Frontal cortex (tissue), 4 donors: ENCODE measurements at places on chromosomes 4 and X. TPM values are rescaled to one million over a fixed set of nuclear protein-coding genes. Genes with fewer than 3 reads are reported as not detected.

Gene PSMD10
- total RNA-seq = 124 TPM

Gene CXCL8
- 0.41 TPM for total RNA-seq

Gene PCDH10
- 110 TPM for total RNA-seq

Gene SCFD2
- 17.5 TPM for total RNA-seq

Gene GAGE12E
- total RNA-seq = not detected

Gene CSAG1
- total RNA-seq = not detected

Gene SMAD1
- total RNA-seq = 22.8 TPM

Gene NUDT11
- total RNA-seq = 115 TPM

Gene PPID
- total RNA-seq = 28.9 TPM

Gene PABPC1L2A
- total RNA-seq = 1.6 TPM

Gene TMPRSS11A
- not detected for total RNA-seq

Gene HMGB2
- total RNA-seq = 22.0 TPM

Gene HSD17B13
- total RNA-seq = 0.41 TPM

Gene CT47B1
- not detected for total RNA-seq

Gene GABRE
- total RNA-seq = 0.82 TPM

Gene SLC16A2
- total RNA-seq = 13.0 TPM

Gene ZNF518B
- total RNA-seq = 107 TPM

Gene TRIM60
- total RNA-seq = not detected

Gene SPACA5B
- total RNA-seq = not detected

Gene SEC24B
- 26.1 TPM for total RNA-seq

Gene PF4V1
- 0.41 TPM for total RNA-seq

Gene ITM2A
- 71.3 TPM for total RNA-seq

Gene MCF2
- total RNA-seq = 17.9 TPM
